ENCODE measurements at places on chromosomes 5 and 9. TPM values are rescaled to one million over a fixed set of nuclear protein-coding genes. Genes with fewer than 3 reads are reported as not detected.

- no peaks in the 10 kb centered on the region for H3K4me1 ChIP-seq
- no peak overlapping the region for H3K27ac ChIP-seq
- H3K27me3 ChIP-seq: no peaks in the 10 kb centered on the region
- no peaks in the 10 kb centered on the region for H3K36me3 ChIP-seq
Measured at GRCh38 chr5:2148312-2149194, 265.8 kb upstream of the IRX4 start.

GRCh38 chr9:136282272-136282861 lies 21.5 kb downstream of the CCDC187 start:
- H3K27ac ChIP-seq: no peak overlapping the region
- no peak for DNase-seq
- H3K27me3 ChIP-seq: no peaks in the 10 kb centered on the region
- no peak overlapping the region for H3K4me3 ChIP-seq

Gene HAVCR2
- 3.2 TPM for total RNA-seq

GRCh38 chr9:134501761-134502265 lies 139.8 kb upstream of the COL5A1 start:
- no peaks in the 10 kb centered on the region for H3K36me3 ChIP-seq
- H3K27ac ChIP-seq: no peak overlapping the region
- no peaks in the 10 kb centered on the region for H3K27me3 ChIP-seq
- H3K4me1 ChIP-seq: no peaks in the 10 kb centered on the region
- no peak for DNase-seq
- no peak overlapping the region for H3K4me3 ChIP-seq

DNA sequence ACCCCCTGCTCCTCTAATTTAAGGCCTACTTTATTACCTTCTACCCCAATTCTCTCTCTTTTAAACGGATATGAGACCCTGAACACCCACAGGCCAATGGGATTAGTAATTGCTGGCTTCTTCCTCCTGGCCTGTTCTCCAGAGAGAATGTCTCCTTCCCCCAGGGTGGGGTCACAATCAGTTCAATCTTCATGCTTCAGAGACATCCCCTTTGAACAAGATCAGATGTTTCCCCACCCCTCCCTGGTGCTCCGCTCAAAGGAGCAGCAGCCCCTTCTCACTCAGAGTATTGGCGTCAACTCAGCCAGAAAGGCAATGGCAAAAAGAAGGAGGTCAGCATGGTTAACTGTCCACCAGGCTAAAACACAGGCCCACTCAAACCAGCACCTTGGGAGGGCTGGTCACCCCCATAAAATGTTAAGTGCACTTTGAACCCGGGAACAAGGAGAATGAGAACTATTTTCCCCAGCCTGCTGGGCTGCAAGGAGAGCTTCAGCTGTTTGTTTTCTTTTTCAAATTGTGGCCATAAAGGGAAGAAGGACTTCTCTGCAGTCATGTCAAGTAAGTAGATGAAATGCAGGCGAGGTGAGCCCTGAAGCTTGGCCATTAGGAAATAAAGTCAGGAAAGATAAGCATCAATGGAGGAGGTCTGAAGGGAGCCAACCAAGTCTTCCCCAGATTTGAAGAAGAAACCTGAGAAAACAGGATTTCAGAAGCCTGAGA lies 20.1 kb downstream of the LHFPL2 start:
- DNase-seq: no peak
- H3K27me3 ChIP-seq: no peaks in the 10 kb centered on the region
- peaks cover 18% of the 10 kb centered on the region for H3K4me1 ChIP-seq

DNA sequence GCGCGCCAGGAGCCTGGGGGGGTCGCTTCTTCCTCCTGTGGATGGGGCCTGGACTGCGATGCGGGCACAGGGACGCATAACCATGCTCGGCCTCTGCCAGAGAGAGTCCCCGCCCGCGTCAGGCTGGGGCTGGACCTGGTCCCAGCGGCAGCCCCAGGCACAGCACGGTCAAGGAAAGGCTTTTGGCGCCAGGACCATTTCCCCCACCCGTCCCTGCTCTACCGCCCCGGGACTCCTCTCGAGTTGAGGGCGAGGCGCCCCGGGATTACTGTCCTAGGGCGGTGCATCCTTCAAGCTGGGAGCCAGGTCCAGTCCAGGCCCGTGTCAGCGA lies 341 bp downstream of the MXD3 start:
- peaks cover 28% of the 10 kb centered on the region for H3K4me1 ChIP-seq
- no peaks in the 10 kb centered on the region for H3K27me3 ChIP-seq
- DNase-seq: no peak
- peak overlapping the region; percentile 24 for H3K4me3 ChIP-seq

GRCh38 chr5:172877466-172878260 lies 43.6 kb downstream of the ERGIC1 start:
- peak overlapping the region; percentile 74 for H3K27ac ChIP-seq
- no peaks in the 10 kb centered on the region for H3K36me3 ChIP-seq
- peaks cover 37% of the 10 kb centered on the region for H3K4me1 ChIP-seq
- H3K27me3 ChIP-seq: no peaks in the 10 kb centered on the region
- DNase-seq: no peak
- H3K4me3 ChIP-seq: no peak overlapping the region

Gene PCDHA1
- 2.6 TPM for total RNA-seq

DNA sequence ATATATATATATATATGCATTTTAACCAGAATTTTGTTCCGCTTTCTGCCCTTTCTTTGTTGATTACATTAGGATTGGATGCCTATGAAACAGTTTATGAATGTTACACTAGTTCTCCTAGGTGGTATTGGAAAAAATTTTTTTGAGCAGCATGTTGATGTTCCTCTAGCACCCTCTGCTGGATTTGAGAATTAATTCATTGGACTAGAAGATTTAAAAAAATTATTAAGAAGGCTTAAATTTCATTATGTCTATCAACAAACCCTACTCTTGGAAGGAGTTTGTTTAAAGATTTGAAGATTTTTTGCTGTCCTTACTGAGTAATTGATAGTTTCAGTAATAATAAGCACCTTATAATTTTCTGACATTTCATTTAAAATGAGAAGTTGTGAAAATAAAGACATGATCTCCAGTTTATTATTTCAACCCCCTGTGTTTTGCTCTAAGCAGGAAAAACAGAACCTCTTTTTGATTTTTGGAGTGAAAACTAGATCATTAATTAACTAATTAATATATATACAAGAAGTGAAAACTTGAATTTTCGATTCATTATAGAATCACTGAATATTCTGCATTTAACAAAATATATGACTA lies 89.6 kb downstream of the CCDC171 start:
- no peak for DNase-seq
- no peaks in the 10 kb centered on the region for H3K4me1 ChIP-seq
- H3K36me3 ChIP-seq: no peaks in the 10 kb centered on the region
- no peak overlapping the region for H3K27ac ChIP-seq
- H3K4me3 ChIP-seq: no peak overlapping the region

Gene TNFSF15
- 0.06 TPM for total RNA-seq

DNA sequence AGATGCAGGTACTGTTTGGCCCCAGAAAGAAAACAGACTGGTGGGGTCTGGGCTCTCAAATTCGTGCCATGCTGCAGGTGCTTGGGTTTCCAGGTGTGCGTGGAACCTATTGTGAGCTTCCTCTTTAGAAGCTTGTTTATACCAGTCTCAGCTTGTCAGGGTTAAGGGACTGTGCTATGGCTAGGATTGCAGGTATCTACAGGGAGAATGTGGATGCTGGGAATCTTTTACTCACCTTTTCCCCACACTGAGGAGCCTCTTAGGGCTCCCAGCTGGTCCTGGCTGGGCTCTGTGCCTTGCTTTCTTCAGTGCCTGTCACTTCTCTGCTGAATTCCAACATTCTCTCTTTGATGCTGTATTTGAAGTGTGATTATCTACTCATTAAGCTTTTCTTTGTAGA lies 111.8 kb downstream of the WDR70 start:
- H3K27ac ChIP-seq: no peak overlapping the region
- no peaks in the 10 kb centered on the region for H3K36me3 ChIP-seq
- H3K27me3 ChIP-seq: no peaks in the 10 kb centered on the region
- no peak overlapping the region for H3K4me3 ChIP-seq

DNA sequence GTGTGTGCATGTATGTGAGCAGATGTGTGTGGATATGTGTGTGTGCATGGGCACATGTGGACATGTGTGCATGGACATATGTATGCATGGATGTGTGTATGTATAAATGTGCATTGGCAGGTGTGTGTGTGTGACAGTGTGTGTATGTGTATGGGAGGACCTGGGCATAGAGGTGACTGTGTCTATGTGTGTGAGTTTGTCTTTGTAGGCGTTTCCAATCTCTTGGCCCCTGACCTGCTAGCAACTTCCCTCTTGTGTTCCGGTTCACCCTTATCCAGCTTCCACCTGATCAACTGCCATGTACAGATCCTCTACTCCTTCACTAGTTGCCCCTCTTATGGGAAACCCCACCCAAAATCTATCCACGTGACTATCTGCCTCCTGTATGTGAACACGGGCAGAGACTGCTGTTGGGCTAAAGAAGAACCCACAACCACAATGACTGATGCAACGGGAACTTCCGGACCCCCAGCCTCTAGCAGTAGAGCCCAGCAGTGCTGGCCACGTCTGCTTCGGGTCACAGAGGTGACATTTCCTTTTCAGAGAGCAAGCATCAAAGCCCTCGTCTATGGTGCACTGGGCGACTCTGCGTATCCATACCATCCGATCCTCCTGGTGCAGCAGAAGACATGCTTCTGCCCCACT lies 24.9 kb upstream of the GADD45G start:
- no peak for DNase-seq
- H3K36me3 ChIP-seq: no peaks in the 10 kb centered on the region
- H3K4me3 ChIP-seq: no peak overlapping the region
- H3K4me1 ChIP-seq: no peaks in the 10 kb centered on the region
- H3K27ac ChIP-seq: no peak overlapping the region

Gene SAPCD2
- total RNA-seq: 1.4 TPM

GRCh38 chr5:57207681-57208080 lies 33.8 kb downstream of the GPBP1 start:
- no peak overlapping the region for H3K4me3 ChIP-seq
- H3K36me3 ChIP-seq: no peaks in the 10 kb centered on the region
- no peak overlapping the region for H3K27ac ChIP-seq
- peaks cover 4% of the 10 kb centered on the region for H3K4me1 ChIP-seq
- no peaks in the 10 kb centered on the region for H3K27me3 ChIP-seq

DNA sequence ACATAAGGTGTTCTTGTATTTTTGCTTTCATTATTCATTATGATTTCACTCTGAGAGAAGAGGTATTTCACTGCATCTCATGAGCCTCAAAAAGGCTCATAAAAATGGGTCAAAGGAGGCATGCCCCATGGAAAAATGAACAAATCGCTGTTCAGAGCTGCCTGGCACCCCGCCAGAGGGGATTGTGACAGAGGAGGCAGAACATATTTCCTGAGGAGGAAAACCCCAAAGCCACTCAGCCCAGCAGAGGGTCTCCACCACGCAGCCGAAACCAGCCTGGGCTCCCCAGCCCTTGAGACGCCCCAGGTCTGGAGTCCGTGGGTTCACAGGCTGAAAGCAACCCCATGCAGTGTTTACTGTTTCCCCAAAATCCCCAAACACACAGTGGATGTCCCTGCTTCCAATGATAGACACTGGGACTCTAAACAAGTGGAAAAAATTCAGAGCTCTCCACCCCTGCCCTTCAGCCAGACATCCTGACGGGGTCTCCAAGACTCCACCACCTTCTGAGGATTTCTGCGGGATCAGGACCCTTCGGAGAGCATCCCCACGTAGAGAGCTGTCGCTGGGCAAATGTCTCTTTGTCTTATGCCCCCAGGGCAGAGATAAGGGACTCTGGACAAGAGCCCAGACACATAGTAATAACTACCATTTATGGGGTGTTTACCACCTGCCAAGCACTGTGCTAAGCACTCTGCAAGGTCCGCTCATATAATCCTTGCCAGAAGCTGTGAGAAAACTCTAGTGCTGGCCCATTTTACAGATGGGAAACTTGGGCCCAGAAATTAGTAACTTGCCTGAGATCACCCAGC lies 122.3 kb downstream of the PAX5 start:
- H3K27me3 ChIP-seq: no peaks in the 10 kb centered on the region
- H3K27ac ChIP-seq: no peak overlapping the region
- H3K4me3 ChIP-seq: no peak overlapping the region
- H3K4me1 ChIP-seq: no peaks in the 10 kb centered on the region
- H3K36me3 ChIP-seq: no peaks in the 10 kb centered on the region

DNA sequence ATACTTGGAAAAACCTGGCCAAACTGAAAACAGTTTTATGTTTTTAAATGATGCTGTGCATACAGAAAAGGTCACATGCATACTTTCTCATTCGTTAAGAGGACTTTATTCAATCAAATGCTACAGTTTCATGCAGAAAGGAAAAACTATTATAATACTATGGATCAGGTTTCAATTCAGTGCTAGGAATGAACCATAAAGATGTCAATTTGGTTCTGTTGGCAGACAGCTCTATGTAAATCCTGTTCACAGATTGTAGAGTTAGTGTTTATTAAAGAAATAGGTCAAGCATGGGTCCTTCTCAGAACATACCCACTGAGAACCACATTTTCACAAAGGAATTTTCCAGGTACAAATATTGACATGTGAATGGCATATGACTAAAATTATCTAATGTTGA lies 57.1 kb downstream of the RETREG1 start:
- no peaks in the 10 kb centered on the region for H3K27me3 ChIP-seq
- no peak for DNase-seq
- H3K36me3 ChIP-seq: no peaks in the 10 kb centered on the region
- H3K27ac ChIP-seq: no peak overlapping the region
- no peak overlapping the region for H3K4me3 ChIP-seq

Gene UGT3A1
- total RNA-seq: 7.5 TPM

DNA sequence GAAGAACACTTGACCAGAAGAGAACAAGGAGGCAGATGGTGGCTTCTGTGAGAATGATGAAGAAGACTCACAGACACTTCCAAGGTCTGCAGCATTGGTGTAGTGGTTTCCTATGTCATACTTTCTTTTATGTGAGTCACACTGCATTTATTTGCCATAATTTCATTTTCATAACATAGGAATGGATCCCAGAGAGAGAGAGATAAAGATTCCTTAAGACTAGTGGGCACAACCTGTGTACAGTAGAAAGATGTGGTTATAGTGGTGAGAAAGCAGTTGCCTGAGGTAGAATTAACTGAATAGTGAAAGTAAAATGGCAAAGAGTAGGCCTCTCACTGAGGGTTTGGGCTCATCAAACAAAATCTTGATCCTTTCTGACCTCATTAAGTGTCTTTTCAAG lies 7.6 kb upstream of the CCDC152 start:
- no peak for DNase-seq
- H3K4me1 ChIP-seq: no peaks in the 10 kb centered on the region
- no peak overlapping the region for H3K27ac ChIP-seq
- H3K27me3 ChIP-seq: no peaks in the 10 kb centered on the region
- H3K36me3 ChIP-seq: no peaks in the 10 kb centered on the region
- no peak overlapping the region for H3K4me3 ChIP-seq

- DNase-seq: peak; percentile 57
- peak overlapping the region; percentile 46 for H3K4me3 ChIP-seq
- H3K4me1 ChIP-seq: no peaks in the 10 kb centered on the region
- no peak overlapping the region for H3K27ac ChIP-seq
- no peaks in the 10 kb centered on the region for H3K27me3 ChIP-seq
Measured at GRCh38 chr9:29212397-29213387, 1639.4 kb upstream of the C9orf72 start.

Gene ATOX1
- total RNA-seq: 145 TPM

- H3K27ac ChIP-seq: no peak overlapping the region
- no peak overlapping the region for H3K4me3 ChIP-seq
- no peaks in the 10 kb centered on the region for H3K27me3 ChIP-seq
Measured at GRCh38 chr9:1979741-1980367, 35.3 kb upstream of the SMARCA2 start.

Data from testis (tissue), 5 donors.